ENCODE measurements at places on chromosomes 16 and 17. TPM values are rescaled to one million over a fixed set of nuclear protein-coding genes. Genes with fewer than 3 reads are reported as not detected.

ITGAL gene
- total RNA-seq: 127 TPM

SLC25A10 gene
- total RNA-seq: 7.3 TPM

GPR139 gene
- total RNA-seq: not detected

CSH1 gene
- not detected for total RNA-seq

STH gene
- not detected for total RNA-seq

TMEM114 gene
- total RNA-seq: not detected

CDH8 gene
- total RNA-seq: 0.71 TPM

BAIAP3 gene
- total RNA-seq: 8.4 TPM

OR2C1 gene
- total RNA-seq: not detected

DNA sequence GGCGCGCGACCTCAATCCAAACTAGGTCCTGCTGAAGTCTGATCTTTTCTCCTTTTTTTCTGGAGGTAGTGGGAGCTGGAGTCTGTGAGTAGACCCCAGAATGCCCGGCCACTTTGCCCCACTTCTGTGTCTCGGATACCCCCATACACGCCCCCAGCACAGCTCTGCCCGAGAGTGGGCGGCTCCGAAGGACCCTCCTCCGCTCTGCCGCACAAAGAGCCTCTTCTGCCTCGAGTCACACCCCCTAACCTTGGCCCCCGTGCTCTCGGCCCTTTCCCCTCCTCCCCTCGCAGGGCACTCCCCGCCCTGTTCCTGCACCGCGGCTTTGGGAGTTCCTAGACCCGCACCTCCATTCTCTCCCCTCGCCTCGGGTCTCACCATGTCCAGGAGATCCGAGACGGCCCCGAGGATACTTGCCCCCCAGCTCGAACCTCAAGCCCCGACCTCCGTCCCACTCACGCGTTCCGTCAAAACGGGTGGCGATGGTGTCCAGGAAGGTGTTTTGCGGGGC, 476 bp downstream of the KCNH4 start:
- H3K27me3 ChIP-seq: peaks cover 26% of the 10 kb centered on the region
- H3K27ac ChIP-seq: no peak overlapping the region
- no peaks in the 10 kb centered on the region for H3K36me3 ChIP-seq
- DNase-seq: no peak

- peaks cover 17% of the 10 kb centered on the region for H3K4me1 ChIP-seq
- H3K4me3 ChIP-seq: no peak overlapping the region
- no peak overlapping the region for H3K27ac ChIP-seq
- no peaks in the 10 kb centered on the region for H3K27me3 ChIP-seq
Observed at GRCh38 chr17:76378548-76379274, 5.7 kb upstream of the SPHK1 start.

DNA sequence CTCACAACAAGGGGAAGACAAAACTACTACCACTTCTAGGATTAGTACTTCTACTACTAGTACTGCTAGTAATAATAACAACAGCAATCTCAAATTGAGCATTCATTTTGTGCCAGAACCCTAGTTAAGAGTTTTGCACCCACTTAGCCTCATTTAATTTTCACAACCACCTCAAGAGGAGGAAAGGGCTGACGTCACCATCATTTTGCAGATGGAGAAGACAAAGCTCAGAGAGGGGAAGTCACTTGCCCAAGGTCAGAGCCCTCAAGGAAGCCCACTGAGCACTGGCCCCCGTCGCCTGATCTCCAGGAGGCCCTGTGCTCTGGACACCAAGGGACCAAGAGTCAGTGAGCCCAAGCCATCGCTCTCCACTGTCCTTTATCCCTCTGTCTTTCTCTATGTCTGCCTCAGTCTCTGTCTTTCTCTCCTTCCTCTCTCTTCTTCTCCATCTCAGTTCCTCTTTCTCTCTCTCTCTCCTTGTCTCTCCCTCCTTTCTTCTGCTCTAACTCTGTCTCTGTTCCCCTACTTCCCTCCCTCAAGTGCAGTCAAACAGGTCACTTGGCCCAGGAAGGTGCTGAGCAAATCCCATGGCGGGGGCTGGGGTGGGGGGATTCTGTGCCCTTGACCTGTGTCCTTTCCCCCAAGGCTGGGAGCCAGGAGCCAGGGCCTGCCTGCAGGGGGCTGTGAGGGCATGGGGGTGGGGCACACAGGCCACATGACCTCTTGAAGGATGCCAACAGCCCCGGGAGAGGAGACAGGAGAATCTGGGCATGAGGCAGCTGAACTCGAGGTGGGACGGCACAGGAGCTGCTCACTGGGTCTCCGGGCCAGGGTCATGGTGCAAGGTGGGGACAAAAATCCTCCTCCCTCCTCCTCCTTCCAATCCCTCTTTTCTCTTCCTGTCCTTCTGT, 11.2 kb upstream of the NGFR start:
- H3K27ac ChIP-seq: no peak overlapping the region
- no peak overlapping the region for H3K4me3 ChIP-seq
- H3K27me3 ChIP-seq: peaks cover 61% of the 10 kb centered on the region
- H3K4me1 ChIP-seq: peaks cover 6% of the 10 kb centered on the region

DNA sequence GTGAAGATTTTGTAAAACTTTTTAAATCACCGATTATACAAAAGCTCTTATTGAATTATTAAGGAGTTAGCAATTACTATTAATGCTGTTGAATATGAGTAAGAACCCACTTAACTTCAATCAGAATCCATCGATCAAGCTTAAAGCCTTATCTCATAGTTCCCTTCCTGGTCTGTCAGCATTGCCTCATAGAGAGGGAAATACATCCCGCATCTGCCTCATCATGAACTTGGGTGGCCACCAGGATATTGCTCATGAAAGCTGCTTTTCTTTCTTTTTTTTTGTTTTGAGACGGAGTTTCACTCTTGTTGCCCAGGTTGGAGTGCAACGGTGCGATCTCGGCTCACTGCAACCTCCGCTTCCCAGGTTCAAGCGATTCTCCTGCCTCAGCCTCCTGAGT, 66.7 kb downstream of the PIGL start:
- H3K4me1 ChIP-seq: peaks cover 39% of the 10 kb centered on the region
- H3K4me3 ChIP-seq: no peak overlapping the region
- no peak for DNase-seq
- no peaks in the 10 kb centered on the region for H3K27me3 ChIP-seq
- no peak overlapping the region for H3K27ac ChIP-seq
- H3K36me3 ChIP-seq: no peaks in the 10 kb centered on the region

DNA sequence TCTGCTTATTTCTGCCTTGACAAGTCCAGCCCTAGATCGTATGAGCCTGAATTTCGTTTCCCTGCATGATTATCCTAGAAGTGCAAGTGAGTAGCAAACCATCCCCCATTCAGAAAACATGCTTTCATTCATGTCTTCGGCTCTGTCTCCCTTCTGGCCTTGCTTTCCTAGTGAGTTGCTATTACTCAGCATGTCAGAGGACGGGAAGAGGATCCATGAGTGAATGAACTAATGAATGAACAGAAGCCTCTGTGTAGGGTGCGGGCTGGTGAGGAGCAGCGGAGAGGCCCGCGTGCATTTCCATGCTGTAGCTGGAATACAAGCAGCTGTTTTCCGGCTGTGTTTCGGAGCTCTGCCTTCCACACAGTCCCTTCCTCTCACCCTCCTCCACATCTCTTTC, 155.7 kb upstream of the NOL11 start:
- DNase-seq: no peak
- no peak overlapping the region for H3K27ac ChIP-seq
- no peaks in the 10 kb centered on the region for H3K27me3 ChIP-seq
- no peaks in the 10 kb centered on the region for H3K4me1 ChIP-seq
- H3K36me3 ChIP-seq: no peaks in the 10 kb centered on the region

- H3K27me3 ChIP-seq: no peaks in the 10 kb centered on the region
- H3K4me3 ChIP-seq: peak overlapping the region; percentile 62
- H3K4me1 ChIP-seq: peaks cover 71% of the 10 kb centered on the region
- H3K27ac ChIP-seq: peak overlapping the region; percentile 91
- peaks cover 38% of the 10 kb centered on the region for H3K36me3 ChIP-seq
Observed at GRCh38 chr17:1493291-1493980, 950 bp upstream of the MYO1C start.

DNA sequence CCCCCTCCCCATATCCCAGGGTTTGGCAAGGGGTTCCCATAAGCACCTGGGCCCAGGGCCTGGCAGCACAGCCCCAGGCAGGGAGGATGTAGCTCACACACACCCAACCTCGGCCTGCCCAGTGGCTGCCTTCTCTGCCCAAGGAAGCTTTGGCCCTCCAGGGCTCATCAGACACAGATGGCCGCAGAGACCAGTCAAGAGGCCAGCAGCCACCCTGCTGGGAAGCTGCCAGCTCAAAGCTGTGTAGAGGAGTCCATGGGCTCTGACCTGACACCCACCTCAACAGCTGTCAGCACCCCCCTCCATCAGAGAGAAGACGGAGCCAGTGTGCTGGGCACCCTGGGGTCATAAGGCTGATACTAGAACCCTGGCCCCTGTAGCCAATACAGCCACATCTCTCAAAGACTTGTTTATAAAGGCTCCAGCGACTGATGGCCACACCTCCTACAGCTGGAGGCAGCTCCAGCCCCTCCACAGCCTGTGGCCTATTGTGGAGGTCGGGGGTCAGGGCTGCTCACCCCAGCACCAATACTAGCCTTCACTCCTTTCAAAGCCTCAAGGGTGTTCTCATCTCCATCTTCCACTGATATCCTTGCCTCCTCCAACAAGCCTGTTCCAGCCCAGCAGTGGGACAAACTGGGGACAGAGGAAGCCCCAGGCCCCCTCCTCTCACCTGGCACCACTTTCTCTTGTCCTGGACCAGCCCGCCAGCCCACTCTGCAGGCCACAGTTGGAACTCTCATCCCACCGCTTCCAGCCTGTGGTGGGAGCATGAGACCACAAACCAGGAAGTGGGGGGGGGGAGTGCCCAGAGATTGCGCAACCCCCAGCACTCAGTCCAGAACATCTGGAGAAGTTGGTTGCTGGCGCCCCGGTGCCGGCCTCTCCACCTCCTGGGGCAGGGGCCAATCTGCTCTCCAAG, 2.2 kb upstream of the MPG start:
- peaks cover 68% of the 10 kb centered on the region for H3K4me1 ChIP-seq
- H3K4me3 ChIP-seq: peak overlapping the region; percentile 92
- peak overlapping the region; percentile 94 for H3K27ac ChIP-seq

DNA sequence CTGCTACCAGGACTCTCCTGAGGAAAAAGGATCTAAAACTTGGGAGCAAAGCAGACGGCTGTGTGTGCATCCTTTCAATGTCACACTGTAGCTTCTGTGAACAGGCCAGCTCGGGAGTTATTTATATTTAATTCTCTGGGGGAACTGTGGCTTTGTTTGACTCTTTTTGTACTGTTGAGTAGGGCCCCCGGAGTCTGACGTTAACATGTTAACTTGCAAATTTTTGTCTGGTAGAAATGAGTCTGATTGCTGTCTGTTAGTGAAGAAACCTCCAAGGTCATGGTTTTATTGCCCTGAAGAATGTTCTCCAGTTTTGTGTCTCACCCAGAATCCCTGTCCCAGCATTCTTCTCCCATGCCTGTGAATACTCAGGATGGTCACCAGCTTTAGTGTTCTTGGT, 14.2 kb upstream of the KCNG4 start:
- no peak for DNase-seq
- no peaks in the 10 kb centered on the region for H3K4me1 ChIP-seq
- H3K36me3 ChIP-seq: no peaks in the 10 kb centered on the region

GRCh38 chr16:3904875-3905274, 24.4 kb upstream of the CREBBP start:
- H3K27me3 ChIP-seq: no peaks in the 10 kb centered on the region
- no peak overlapping the region for H3K4me3 ChIP-seq
- peak; percentile 14 for DNase-seq
- H3K27ac ChIP-seq: no peak overlapping the region
- no peaks in the 10 kb centered on the region for H3K36me3 ChIP-seq
- no peaks in the 10 kb centered on the region for H3K4me1 ChIP-seq

GRCh38 chr16:17529982-17530760, 59.4 kb upstream of the XYLT1 start:
- no peak overlapping the region for H3K4me3 ChIP-seq
- H3K27me3 ChIP-seq: no peaks in the 10 kb centered on the region
- DNase-seq: no peak
- H3K27ac ChIP-seq: no peak overlapping the region

GRCh38 chr16:79131321-79132075, 469.0 kb downstream of the MAF start:
- no peaks in the 10 kb centered on the region for H3K36me3 ChIP-seq
- no peak for DNase-seq
- H3K4me3 ChIP-seq: no peak overlapping the region
- no peak overlapping the region for H3K27ac ChIP-seq
- no peaks in the 10 kb centered on the region for H3K4me1 ChIP-seq

- no peak overlapping the region for H3K27ac ChIP-seq
- H3K4me1 ChIP-seq: peaks cover 12% of the 10 kb centered on the region
- no peak overlapping the region for H3K4me3 ChIP-seq
- H3K36me3 ChIP-seq: no peaks in the 10 kb centered on the region
- no peak for DNase-seq
Observed at GRCh38 chr17:35546487-35546886, 9.0 kb upstream of the SLFN12L start.

DNA sequence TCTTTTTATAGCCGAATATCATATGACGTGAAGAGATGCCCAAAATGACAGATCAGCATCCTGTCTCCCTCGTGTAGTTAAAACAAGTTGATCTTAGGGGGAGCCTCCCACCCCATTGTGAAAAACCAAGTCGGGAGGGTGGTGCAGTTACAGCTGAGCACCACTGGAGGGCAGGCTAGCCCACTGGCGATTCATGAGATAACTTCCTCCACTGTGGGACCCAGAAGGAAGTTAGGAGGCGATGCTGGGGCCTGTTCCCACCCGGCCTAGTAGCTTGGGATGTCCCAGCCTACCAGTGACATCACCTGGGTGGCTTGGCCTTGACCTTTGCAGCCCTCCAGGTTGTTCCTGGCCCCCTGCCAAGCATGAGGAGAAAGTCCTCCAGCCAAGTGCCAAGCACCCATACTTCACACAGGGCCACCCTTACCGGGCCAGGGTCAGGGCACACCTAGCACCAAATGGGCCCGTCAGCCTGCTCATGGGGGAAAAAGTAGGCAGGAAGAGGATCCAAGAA, 8.1 kb upstream of the CPNE2 start:
- H3K27ac ChIP-seq: peak overlapping the region; percentile 56
- peaks cover 12% of the 10 kb centered on the region for H3K4me1 ChIP-seq
- H3K27me3 ChIP-seq: no peaks in the 10 kb centered on the region

GRCh38 chr17:21288571-21289017, 4.1 kb downstream of the MAP2K3 start:
- H3K4me1 ChIP-seq: peaks cover 41% of the 10 kb centered on the region
- no peaks in the 10 kb centered on the region for H3K27me3 ChIP-seq
- H3K36me3 ChIP-seq: peaks cover 12% of the 10 kb centered on the region
- H3K27ac ChIP-seq: peak overlapping the region; percentile 95
- H3K4me3 ChIP-seq: peak overlapping the region; percentile 96

- no peak for DNase-seq
- no peaks in the 10 kb centered on the region for H3K27me3 ChIP-seq
- no peak overlapping the region for H3K4me3 ChIP-seq
- no peak overlapping the region for H3K27ac ChIP-seq
Observed at GRCh38 chr17:29076722-29077121, 33.8 kb downstream of the PIPOX start.

Data from lower lobe of right lung (tissue), 2 donors.